ENCODE measurements at places on chromosomes 5 and 9.

DNA sequence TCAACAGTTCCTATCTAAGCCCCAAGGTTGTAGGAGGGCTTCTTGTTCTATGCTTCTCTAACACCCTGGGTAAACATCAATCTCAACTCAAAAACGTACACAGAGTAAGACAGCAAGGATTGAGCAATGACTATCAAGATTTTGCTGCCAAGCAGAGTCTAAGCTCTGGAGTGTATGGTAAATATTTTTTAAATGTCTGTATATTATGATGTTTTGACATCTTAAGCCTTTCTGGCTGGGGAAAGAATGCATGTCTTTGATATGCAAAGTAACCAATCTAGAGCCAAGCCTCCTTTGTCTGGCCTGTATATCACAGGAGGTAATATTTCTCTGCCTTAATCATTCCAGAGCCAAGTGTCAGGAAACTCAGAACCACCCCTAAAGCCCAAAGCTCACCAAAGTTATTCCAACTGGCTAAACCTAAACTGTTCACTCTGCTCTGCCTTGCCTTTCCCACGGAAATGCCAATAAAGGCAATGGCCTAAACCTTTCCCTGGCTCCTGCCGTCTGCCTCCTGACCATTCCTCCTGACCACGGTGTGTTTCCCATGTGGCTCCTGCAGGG is 45.2 kb downstream of the YIPF5 start:
- no peak for DNase-seq

DNA sequence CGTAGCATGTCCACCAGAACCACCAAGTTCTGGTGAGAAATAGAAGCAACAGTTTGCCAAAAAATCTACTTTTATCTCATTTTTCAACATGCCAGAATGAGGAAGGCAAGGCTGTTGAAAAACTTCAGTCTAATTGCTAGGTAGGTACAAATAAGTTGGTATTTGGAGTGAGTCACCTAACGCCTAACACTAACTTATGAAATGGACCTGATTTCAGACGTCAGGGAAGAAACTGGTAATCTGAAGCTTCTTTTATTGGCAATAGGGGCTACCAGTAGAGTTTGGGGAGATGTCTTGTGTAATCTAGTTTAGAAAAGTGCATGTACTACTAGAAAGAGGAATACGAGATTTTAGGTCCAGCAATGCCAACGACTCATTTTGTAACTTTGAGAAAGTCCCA is 4.4 kb upstream of the PDE6A start:
- DNase-seq: no peak

DNA sequence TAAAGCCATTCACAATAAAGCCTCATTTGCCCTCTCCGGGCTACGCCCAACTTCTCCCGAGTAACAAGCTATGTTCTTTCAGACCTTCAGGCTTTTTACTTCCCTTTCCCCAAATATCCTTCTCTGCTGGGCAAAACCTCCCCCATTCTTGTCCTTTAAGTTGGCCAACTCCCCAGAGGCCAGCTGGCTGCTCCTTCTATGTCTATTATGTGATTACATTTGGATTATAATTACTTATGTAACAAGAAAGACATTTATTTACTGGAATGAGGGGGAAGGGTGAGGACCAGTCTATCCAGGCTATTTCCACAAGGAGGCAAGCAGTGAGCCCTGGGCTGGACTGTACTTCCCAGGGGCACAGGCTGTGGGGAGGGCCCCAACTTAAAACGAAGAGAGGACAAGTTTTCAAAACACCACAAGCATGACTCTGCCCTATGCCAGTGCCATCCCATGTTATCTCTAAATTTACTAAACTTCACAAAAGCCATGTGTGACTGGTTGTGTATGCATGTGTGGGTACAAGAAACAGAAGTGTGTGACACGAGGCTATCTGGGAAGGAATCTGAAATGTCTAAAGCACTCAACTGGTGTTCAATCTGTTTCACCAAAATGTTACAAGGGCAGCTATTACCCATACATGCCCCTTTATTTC is 84.5 kb downstream of the GNAQ start:
- DNase-seq: peak; percentile 60

GRCh38 chr5:37727238-37727637 is 112.6 kb downstream of the GDNF start:
- DNase-seq: no peak

DNA sequence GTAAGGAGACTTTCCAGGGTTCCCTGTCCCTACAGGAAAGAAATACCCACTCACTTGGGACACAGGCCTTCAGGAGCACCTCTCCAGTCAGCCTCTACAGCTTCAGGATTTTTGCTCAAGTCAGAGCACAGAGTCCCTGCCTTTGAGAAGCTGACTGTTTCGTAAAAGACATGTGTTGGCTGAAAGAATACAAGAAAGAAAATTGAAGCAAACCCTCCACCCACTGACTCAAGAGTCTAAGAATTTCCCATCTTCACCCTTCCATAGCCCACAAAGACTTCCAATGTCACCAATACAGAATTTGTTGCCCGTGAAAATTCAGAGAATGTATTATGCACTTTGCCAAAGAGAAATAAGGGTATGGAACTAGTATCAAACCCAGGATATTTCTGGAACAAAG is 53.0 kb upstream of the ZNF622 start:
- DNase-seq: no peak

GRCh38 chr5:147339313-147339712 is 104.5 kb downstream of the STK32A start:
- DNase-seq: no peak

DNA sequence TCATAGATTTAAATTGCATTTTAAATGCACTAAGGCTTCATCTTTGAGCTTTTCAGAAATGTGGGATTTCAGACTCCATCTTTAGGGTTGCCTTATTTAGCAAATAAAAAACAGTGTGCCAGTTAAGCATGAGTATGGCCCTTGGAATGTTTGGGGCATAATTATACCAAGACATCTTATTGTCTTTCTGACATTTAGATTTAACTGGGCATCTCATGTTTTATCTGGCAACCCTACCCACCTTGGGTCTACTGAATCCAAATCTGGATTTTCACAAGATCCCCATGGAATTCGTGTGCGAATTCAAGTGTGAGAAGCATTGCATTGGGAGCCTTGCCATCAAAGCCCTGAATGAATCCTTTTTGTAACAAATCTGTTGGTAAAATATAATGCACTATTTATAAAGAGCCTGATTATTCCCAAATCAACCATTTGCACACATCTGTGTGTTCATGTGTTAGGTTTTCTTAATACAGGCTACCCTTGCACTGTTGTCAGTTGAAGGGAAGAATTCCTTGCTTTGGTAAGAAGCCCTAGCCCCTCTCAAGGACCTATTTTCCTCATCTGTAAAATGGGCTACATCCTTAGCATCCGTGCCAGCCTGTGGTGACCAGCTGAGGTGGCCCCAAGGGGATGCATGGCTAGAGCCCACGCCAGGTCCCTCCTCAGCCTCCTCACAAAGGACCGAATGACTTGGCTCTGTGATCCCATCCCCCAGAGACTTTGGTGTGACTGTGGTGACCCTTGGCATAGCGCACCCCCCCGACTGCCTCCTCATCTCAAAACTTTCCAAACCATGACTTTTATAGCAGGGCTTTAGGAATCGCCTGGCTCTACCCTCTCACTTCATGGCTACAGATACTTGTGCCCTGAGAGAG is 8.1 kb downstream of the GSN start:
- no peak for DNase-seq

DNA sequence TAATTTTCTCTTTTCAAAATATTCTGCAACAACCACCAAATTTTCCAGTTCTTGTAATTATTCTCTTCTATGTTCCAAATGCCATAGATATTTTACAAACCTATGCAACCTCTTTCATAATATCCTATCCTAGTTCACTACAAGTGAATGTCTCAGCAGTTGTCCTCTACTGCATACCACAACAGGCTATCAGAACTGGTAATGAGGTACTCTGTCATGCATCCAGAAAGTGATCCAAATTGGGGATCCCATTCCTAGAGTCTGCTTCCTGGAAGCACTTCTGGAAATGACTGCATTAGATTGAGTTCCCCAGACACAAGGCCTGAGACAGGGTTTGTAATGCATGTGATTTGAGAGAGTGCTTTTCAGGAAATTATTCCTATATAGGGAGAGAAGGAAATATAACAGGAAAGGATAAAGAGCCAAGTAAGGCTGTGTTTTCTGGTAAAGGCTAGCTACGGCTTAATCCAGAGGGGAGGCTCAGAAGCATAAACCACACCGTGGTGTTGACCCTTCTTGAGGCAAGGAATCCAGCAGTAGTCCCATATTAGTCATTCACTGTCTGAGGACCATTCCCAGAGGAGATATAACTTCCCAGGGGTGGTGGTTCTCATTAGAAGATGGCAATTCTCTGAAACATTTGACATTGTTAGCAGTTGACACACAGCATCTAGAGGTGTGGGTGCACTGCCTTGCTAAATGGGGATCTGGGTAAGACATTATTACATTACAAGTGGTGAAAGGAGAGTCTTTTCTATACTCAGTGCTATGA is 80.3 kb upstream of the FST start:
- DNase-seq: no peak

GRCh38 chr9:116544896-116545295 is 142.2 kb upstream of the TRIM32 start:
- no peak for DNase-seq

DNA sequence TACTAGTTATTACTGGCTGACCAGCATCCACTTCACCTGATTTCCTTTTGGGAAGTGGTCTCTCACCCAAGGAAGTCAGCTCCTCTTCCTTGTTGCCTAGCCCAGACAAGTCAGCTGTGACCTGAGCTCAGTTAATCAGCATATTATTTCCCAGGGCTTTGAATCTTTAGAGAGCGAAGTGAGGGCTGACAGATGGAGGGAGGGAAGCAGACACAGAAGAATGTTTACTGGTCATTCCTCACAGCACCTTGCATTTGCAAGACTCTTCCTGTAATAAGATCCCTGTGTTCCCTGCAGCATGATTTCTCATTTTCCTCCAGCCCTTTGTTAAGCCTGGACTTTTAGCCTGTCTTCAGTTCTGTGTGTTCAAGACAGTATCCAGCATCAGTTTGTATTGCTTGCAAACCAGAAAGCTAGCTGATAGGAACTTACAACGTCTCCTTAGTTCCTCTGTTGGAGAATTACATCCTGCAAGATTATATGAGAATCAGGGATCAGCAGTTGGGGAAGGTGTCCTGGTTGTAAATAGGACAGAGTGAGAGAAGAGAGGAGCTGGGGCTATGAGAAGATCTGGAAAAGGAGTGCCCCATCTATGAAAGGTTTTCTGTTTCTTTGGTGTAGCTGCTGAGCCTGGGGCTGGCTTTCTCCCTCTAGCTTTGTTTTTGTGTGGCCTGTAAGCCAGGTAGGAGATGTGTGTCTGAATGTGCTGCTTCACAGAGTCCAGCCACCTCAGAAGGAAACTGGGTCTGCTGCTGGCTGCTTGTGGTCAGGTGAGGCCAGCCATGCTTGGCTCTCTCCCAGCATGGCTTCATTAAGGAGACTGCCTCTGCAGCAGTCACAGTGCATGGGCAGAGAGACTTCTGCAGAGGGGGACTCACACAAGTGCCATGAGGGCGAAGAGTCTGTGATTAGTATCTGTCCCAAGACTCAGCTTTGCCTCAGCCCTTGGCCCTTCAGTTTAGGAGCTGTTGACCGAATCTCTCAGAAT is 50.3 kb downstream of the MAN2A1 start:
- no peak for DNase-seq

GRCh38 chr5:133360693-133361472 is 251.5 kb downstream of the FSTL4 start:
- no peak for DNase-seq

GRCh38 chr9:93708289-93708986 is 132.1 kb downstream of the PHF2 start:
- DNase-seq: no peak

GRCh38 chr9:30744871-30745270 is 1639.6 kb upstream of the ACO1 start:
- DNase-seq: no peak

GRCh38 chr9:82894548-82894947 is 168.4 kb downstream of the RASEF start:
- no peak for DNase-seq

DNA sequence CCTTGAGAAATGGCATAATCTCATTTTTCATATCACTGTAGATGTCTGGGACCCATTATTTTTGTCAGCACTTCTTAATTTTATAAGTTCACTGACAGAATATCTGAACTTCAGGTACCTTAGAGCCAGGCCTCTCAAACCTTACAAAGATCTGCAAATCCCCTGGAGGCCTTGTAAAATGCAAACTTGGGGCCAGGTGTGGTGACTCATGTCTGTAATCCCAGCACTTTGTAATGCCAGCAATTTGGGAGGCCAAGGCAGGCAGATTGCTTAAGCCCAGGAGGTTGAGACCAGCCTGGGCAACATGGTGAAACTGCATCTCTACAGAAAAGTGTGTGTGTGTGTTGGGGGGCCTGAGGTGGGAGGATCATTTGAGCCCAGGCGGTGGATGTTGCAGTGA is 30.8 kb downstream of the RASGRF2 start:
- DNase-seq: no peak

DNA sequence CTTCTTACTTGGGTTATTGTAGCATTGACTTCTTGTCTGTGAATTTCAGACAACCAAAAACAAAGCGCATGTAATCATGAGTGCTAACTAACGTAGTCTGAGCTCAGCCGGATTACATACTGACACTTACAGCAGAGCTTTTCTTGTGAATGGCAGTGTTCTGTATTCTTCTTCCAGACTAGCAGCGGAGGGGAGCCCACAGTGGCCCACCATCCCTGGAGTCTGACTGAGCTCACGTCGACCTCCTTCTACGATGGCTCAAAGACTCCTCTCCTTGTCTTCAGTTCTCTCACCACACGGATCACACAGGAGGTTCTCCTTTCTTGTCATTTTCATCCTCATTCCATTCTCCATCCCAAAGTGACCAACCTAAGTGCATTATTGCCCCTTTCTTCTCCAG is 211.4 kb downstream of the CHSY3 start:
- DNase-seq: no peak

DNA sequence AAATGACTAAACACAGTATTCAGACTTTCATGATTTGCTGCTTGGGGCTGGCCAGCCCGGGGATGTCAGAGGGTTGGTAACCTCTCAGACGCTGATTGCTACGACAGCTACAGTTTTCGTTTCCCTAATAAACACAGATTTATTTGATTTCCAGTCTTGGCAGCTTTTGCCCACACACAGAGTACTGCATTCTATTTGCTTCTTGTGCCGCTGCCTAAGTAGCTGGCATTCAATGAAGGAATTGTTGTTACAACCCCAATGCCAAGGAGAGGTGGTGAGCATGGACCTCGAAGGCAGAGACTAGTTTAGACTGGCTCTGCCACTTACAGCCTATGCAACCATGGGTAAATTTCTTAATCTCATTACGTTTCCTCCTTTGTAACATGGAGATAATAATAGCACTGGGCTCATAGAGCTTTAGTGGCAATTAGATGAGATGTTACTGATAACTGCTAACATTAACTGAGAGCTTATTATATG is 247.1 kb upstream of the PANK3 start:
- DNase-seq: no peak

GRCh38 chr9:112731971-112732370 is 14.1 kb upstream of the INIP start:
- DNase-seq: no peak
